ENCODE measurements at places on chromosomes 16 and 17. TPM values are rescaled to one million over a fixed set of nuclear protein-coding genes. Genes with fewer than 3 reads are reported as not detected.

ANKS4B gene
- not detected for total RNA-seq

- no peaks in the 10 kb centered on the region for H3K36me3 ChIP-seq
- peaks cover 5% of the 10 kb centered on the region for H3K27me3 ChIP-seq
- no peak overlapping the region for H3K27ac ChIP-seq
- no peak for DNase-seq
Measured at GRCh38 chr17:69581061-69581961, 166.8 kb downstream of the MAP2K6 start.

GRCh38 chr16:67264277-67264676 lies 15.1 kb upstream of the PLEKHG4 start:
- H3K4me1 ChIP-seq: no peaks in the 10 kb centered on the region
- no peak for DNase-seq
- no peaks in the 10 kb centered on the region for H3K27me3 ChIP-seq
- H3K4me3 ChIP-seq: no peak overlapping the region
- H3K27ac ChIP-seq: no peak overlapping the region

GRCh38 chr17:78839762-78840529 lies 668 bp downstream of the USP36 start:
- peak; percentile 56 for DNase-seq
- H3K36me3 ChIP-seq: peaks cover 28% of the 10 kb centered on the region
- peak overlapping the region; percentile 80 for H3K4me3 ChIP-seq
- H3K27ac ChIP-seq: peak overlapping the region; percentile 99
- peaks cover 18% of the 10 kb centered on the region for H3K4me1 ChIP-seq

- no peaks in the 10 kb centered on the region for H3K36me3 ChIP-seq
- DNase-seq: no peak
Measured at GRCh38 chr17:53313746-53314145, 509.0 kb upstream of the KIF2B start.

CNTNAP1 gene
- total RNA-seq: 2.1 TPM

DNA sequence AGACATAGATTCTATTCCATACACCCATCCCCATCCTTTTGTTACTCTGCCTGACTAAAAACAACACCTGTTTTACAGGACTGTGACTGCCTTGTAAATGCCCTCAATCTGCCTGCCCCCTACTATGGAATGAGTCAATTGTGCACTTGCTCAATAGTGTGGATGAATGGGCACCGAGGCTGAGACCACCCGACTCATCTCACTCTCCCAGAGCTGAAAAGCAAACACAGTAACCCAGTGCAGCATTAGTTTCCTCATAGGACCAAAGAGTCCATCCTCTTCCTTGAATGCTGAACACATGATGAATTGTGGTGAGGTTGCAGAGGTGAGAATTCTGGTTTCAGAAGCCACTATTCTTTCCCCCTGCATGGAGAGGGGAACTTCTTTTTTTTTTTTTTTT lies 233.7 kb downstream of the ZFHX3 start:
- no peaks in the 10 kb centered on the region for H3K27me3 ChIP-seq
- H3K4me3 ChIP-seq: no peak overlapping the region
- H3K36me3 ChIP-seq: no peaks in the 10 kb centered on the region
- H3K4me1 ChIP-seq: no peaks in the 10 kb centered on the region

DNA sequence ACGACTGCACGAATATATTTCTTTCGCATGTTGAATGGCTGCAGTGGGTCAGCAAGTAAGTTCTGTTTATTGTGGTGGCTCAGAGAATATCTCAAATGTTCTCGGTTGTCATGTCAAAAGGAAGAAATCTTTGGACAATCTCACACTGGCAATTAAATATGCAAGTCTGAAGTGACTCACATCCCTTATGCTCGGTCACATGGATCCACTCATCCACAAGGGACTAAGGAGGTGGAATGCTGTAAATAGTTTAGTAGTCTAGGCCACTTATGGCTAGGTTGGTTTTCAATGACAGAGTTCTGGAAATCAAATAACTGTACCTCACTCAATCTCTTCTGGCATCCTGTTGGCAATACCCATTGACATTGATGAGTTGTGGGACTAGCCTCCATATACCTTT lies 33.0 kb upstream of the PMP22 start:
- no peaks in the 10 kb centered on the region for H3K27me3 ChIP-seq
- H3K4me1 ChIP-seq: no peaks in the 10 kb centered on the region
- no peaks in the 10 kb centered on the region for H3K36me3 ChIP-seq
- no peak for DNase-seq

GRCh38 chr17:45335721-45336120 lies 18.9 kb upstream of the MAP3K14 start:
- H3K4me3 ChIP-seq: no peak overlapping the region
- H3K36me3 ChIP-seq: no peaks in the 10 kb centered on the region
- no peak overlapping the region for H3K27ac ChIP-seq
- no peaks in the 10 kb centered on the region for H3K4me1 ChIP-seq
- DNase-seq: no peak

DNA sequence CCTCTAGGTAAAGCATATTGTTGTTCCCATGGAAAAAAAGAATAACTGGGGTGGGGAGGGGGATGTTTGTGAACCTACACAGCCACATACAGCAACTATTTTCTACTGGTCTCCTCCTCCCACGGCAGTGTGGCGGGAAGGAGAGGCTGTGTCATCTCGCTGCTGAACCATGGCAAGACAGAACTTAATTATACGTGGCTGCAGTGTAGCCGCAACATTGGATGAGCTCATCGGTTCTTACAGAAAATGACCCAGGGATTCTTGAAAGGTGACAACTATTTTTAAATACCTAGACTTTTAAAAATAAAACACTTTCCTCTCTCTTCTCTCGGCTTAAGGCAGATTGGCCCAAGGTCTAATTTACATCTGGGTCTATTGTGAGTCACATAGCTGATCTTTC lies 19.8 kb upstream of the TEKT3 start:
- no peak overlapping the region for H3K4me3 ChIP-seq
- H3K27me3 ChIP-seq: no peaks in the 10 kb centered on the region
- no peaks in the 10 kb centered on the region for H3K36me3 ChIP-seq
- no peak overlapping the region for H3K27ac ChIP-seq
- no peaks in the 10 kb centered on the region for H3K4me1 ChIP-seq

Data from naive thymus-derived CD4-positive, alpha-beta T cell (primary cell).